ENCODE measurements at places on chromosomes 11 and 22.
A peak's percentile ranks its signal among the peaks of the same experiment; 100 is the strongest.

DNA sequence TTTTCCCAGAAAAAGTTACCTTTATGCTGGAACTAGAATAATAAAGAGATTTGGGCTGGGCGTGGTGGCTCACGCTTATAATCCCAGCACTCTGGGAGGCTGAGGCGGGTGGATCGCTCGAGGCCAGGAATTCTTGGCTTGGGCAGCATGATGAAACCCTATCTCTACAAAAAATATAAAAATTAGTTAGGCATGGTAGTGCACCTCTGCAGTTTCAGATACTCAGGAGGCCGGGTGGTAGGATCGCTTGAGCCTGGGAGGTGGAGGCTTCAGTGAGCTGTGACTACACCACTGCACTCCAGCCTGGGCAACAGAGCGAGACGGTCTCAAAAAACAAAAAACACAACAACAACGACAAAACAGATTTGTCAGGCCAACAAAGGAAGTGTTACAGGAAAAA is 119.3 kb upstream of the OR9Q1 start:
- DNase-seq, result no peak

GRCh38 chr11:28964811-28965210 is 856.6 kb downstream of the METTL15 start:
- no peak for DNase-seq

DNA sequence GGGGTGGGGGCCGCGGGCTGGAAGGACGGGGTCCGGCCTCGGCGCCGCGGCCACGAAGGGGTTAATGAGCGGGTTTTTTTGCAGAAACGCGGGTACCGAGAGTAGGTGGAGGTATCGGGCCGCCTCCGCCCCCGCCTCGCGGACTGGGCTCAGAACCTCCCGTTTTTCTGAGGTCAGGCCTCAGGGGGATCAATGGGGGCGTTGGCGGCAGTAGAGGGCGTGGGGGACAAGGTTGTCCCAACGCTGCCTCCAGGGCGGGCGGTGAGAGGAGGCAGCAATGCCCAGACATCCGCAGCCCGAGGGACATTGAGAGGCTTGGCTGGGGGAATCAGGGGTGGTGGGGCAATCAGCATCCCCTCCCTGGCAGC is 34.8 kb upstream of the PRODH start:
- no peak for DNase-seq

GRCh38 chr11:67354075-67355022 is 1.0 kb upstream of the POLD4 start:
- no peak for DNase-seq

DNA sequence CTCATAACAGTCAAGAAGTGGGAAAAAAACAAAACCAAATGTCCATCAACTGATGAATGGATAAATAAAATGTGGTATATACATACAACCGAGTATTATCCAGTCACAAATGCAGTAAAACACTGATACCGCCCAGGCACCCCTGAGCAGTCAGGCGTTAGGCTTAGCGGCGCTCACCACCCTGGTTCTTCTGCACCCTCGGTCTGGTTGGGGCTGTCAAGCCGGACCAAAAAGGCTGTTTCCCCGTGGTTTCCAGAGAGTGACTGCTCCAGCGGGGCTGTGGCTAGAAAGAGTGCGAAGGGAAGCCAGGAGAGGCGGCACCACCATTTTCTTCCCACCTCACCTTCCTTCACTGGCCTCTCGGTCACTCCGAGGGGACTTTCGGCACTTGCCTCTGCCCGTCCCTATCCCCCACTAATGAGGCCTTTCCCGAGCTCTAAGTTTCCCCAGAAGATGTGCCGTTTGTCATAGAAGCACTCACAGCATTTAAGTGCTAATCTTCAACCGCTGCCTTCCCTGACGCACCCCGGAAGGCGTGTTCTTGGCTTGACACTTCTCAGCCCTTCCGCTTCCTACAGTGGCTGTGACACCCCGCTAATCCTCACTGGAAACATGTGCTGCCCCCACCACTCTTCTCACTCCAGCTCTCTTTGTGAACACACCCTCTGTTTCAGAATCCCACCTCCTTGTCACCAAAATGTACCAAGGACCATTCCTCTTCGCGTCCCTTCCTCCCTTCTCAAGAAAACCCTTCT is 42.4 kb downstream of the FCHSD2 start:
- no peak for DNase-seq

DNA sequence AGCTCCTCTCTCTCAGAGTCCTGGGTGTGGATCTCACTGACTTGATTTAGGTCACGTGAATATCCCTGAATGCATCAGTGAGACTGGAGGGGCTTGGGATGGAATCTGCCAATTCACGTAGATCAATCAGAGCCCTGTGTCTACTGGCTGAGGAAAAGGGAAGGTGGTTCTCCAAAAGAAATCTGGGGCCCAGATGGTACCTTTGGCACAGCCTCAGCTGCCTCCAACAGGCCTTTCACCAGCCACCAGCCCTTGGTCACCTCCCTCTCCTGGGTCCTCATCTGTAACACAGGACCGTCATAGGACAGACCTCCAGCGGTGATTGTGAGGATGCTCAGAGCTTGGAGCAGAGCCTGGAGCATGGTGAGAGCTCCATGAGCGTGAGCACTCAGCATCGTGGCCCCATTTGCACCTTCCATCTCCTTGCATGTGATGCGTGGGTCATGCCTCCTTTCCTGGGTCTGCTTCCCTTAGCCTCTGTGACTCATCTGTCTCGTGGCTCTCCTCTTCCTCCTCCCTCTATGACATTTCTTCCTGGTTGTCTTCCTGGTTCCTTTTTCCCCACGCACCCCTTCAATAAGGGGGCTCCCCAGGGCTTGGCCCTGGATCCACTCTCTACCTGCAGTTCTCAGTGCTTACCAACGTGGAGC is 7.5 kb upstream of the MIEF1 start:
- no peak for DNase-seq

- no peak for DNase-seq
Measured at GRCh38 chr22:35630891-35631290, 13.8 kb upstream of the MB start.

DNA sequence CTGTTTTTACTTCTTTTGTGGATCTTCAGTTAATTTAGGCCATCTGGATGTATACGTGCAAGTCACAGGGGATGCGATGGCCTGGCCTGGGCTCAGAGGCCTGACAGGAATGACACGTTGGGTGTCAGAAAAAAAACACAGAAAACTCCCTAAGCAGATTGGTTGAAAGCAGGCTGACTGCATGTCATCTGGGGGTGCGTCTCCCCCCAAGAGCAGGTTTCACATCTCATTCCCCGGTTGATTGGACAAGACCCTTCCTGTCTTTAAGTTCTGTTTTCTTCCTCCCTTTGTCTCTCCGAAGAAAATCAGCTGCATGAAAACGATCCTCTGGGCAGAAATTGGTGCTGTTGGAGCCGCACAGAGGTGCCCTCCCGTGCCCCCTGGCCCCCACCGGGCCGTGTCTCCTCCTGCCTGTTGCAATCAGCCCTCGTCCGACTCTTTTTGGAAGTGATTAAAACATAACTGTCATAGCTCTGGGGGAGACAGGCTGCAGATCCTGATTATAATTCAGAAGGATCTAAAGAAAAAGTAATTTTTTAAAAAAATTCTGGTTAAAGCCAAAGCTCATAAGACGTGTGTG is 71.8 kb upstream of the PARVG start:
- DNase-seq, result no peak

- DNase-seq, result no peak
Measured at GRCh38 chr11:129209891-129210830, 18.0 kb upstream of the ARHGAP32 start.

DNA sequence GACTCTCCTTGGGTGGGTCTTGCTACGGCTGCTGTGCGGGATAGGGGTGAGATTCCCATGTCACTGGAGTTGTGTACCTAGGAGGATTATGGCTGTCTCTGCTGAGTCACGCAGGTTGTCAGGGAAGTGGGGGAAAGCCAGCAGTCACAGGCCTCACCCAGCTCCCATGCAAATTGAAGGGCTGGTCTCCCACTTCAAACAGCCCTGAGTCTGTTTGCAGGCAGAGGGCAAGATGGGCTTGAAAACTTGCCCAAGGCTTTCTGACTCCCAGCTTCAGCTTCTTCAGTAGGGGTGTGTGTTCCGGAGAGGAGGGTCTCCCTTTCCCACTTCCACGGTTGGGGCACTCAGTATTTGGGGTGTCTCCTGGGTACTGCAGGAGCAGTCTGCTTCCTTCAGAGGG is 10.9 kb upstream of the SC5D start:
- no peak for DNase-seq

DNA sequence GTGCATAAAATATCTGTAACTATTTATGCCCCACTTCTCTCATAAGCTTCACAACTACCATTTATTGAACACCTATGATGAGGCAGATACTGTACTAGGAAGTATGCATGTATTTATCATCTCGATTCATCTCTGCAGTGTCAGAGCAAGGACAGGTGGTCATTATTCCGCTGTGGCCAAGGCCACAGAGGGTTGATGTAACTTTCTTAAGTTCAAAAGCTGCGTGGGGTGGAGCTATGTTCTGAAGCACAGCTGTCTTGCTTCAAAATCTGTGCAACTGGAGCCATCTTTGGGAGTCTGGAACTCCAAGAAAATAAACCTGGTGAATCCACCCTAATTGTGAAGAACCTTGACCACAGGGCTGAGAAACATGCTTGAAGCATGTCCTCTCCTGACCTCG is 60.2 kb upstream of the HMGXB4 start:
- no peak for DNase-seq

DNA sequence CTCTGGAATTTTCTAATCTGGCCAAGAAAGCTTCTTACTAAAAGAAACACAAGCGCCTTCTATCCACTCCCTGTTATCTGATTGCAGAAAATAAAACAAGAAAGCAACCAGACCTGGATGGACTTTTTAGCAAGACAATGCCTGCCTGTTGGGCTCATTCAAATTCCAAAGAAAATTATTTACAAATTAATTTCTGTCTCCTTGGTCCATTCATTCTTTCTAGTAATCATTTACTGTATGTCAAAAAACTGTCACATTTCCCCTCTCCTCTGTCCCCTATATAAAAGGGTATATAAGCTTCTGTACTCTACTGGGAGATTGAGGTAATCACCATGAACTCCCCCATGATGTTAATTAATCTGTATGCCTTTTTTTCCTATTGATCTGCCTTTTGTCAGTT is 279.9 kb downstream of the DLG2 start:
- DNase-seq, result no peak

- DNase-seq, result no peak
Measured at GRCh38 chr11:65419460-65419771, 3.2 kb upstream of the NEAT1 start.

GRCh38 chr22:44620129-44620840 is 81.7 kb upstream of the PRR5 start:
- peak; percentile 53 for DNase-seq

DNA sequence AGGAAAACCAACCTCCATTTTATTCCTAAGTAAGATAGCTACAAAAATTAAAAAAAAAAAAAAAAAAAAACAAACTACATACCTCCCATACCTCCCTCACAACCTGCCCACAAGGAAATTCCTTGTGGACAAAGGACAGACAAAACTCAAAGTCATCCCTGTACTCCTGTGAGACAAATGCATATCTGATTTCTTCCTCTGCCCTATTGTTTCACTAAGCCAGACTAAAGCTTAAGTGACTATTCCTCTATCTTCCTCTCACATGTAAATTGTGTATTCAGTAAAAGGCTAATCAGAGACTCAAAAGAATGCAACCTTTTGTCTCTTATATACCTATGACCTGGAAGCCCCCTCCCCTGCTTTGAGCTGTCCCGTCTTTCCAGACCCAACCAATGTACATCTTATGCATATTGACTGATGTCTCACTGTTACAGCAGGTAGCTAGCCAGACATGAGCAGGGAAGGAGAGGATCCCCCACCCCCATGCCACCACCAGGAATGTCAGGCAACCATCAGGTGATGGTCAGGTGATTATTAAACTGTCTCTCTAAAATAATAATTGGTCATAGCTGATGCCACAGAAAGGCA is 289.4 kb downstream of the SBF2 start:
- no peak for DNase-seq

- no peak for DNase-seq
Measured at GRCh38 chr11:43785318-43785717, 95.3 kb upstream of the ALKBH3 start.

DNA sequence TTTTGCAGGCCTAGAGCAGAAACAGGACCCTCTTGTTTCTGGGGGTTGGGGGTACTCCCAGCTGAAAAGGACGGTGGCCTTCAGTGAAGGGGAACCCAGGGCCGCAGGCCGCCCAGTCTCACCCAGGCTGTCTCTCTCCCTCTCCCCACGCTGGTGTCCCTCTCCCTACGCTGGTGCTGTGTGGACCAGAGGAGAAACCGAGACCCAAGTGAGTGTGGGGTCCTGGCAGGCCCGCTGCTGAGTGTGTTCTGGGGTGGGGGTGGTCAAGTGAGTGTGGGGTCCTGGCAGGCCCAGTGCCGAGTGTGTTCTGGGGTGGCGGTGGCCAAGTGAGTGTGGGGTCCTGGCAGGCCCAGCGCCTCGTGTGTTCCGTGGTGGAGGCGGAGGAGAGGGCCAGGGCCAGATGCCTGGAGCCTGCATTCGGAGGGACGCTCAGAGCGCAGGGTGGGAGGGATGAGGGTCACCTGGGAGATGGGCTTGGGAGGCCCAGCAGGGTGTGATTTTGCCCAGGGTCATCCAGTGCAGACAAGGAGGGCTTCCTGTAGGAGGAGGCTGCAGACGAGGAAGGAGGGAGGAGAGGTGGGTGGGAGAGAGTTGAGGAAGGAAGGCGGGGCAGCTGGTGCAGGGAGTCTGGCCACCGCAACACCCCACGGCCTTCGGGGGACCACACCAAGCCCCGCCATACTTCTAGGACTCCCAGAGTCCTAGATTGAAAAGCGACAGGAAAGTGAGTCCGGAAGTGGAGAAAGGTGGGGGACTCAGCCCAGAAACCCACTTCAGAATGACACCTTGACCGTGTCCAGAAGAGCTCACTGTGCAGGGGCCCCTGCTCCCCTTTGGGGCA is 10.3 kb downstream of the TNNT3 start:
- no peak for DNase-seq

GRCh38 chr22:46171940-46172339 is 21.6 kb downstream of the PPARA start:
- DNase-seq, result no peak

DNA sequence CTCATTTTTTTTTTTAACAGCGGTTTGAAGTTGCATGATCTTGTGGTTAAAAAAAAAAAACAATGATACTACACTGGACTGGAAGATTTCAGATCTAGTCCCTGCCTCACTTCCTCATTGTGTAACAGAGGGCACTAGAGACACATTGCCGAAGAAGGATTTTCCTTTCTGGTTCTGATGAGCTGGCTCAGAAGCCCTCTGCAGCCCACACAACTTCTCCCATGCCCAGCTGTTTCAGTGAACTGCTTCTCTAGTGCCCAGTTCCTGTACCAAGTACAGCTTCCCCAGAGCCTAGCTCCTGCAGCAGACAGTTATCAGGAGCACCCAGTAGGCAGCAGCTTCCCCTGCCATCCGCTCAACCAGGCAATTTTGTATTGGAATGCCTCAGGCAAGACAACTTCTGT is 29.5 kb upstream of the ANO5 start:
- no peak for DNase-seq

Measured in NCI-H510A (cell line).